Umbilical cord (tissue), 2 donors: ENCODE measurements at places on chromosomes 7 and 10. TPM values are rescaled to one million over a fixed set of nuclear protein-coding genes. Genes with fewer than 3 reads are reported as not detected.
A peak's percentile ranks its signal among the peaks of the same experiment; 100 is the strongest.

Gene KIAA1549
- 3.4 TPM for total RNA-seq

Gene ACTR3C
- total RNA-seq = 2.4 TPM

Gene VGF
- total RNA-seq = not detected

Gene SEMA3E
- 3.1 TPM for total RNA-seq

Gene CYREN
- 39.5 TPM for total RNA-seq

Gene ANK3
- total RNA-seq = 79.4 TPM

Gene GIMAP2
- total RNA-seq = 23.4 TPM

Gene SMO
- 21.9 TPM for total RNA-seq

Gene PAPOLB
- 1.9 TPM for total RNA-seq

GRCh38 chr10:86348321-86349210 lies 18.0 kb downstream of the GRID1 start:
- DNase-seq = no peak

GRCh38 chr10:118161461-118162246 lies 114.9 kb upstream of the RAB11FIP2 start:
- DNase-seq = no peak

GRCh38 chr10:87092861-87093631 lies 1.6 kb downstream of the GLUD1 start:
- DNase-seq = peak; percentile 36

DNA sequence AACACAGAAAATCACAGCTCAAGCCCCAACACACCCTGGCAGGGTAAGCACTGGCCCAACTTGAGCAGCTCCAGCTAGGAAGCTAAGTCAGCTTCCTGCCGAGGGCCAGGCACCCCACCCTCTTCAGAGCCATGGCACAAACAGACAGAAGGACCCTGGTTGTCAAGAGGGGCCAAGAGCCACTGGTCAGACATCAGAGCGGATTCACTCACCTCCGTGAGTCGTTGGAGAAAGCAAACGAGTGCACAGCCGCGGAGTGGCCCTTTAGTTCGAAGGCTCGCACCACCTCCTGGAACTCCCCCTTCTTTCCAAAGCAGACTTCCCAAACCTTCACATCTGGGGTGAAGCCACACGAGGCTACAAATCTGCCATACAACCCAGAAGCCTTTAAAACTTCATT lies 7.4 kb downstream of the TBL2 start:
- no peak for DNase-seq

DNA sequence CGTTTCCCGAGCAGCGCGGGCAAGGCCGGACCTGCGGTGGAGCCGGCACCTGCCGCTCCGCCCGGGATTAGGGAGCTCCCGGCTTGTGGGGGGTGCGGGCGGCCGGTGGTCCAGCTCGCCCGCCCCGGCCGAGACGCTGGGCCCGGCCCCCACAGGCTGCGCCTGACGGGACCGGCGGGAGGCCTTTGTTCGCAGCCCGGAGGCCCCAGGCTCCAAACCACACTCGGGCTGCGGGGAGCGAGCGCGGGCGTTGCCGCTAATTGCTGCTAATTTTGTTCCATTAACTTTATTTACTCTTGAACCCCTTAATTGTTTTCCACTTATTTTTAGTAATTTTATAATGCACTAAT lies 9.6 kb downstream of the UNCX start:
- no peak for DNase-seq

DNA sequence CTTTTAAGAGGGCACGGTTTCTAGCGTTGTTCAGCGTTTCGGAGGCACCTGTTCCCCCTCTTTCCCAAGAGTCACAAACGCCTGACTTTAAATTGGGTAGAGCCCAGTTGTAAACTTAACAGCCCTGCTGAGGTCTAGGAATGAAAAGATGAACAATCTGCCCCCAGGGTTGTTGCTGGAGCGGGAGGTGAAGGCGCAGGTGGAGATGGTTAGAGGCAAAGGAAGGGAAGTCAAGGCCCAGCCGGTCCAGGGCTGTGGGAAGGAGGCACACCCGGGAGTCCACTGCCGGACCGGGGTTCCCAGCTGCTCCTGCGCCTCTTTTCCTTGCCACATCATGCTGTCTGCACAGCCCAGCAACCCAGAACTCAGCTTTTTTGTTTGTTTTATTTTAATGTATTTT lies 770 bp downstream of the PRXL2A start:
- DNase-seq = no peak
